ENCODE measurements at places on chromosomes 12 and 14.
A peak's percentile ranks its signal among the peaks of the same experiment; 100 is the strongest.

DNA sequence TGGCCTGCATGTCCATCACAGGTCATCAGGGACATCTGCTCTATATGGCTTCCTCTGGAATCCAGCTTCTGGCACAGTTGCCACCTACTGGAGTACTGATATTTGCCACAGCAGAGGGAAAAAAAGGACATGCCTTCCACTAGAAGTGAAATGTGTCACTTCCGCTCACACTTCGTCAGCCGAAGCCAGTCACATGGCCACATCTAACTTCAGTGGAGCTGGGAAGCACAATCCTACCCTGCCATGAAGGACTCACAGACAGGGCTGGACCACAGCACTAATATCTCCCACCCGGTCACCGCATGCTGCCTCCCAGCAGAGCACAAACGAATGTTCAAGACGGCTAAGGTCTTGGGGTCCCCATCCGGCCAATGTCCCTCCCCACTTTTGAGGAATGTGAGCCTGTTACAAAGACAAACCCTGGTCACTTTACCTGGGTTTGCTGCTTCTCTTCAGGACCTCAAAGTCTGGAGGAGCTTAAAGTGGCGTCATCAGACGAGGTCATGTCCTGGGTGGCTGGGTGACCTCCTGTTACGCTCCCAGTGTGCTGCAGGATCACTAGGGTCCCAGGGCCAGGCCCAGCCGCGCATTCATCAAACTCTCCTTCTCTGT lies 98.6 kb downstream of the GCH1 start:
- DNase-seq, result no peak

- DNase-seq, result no peak
Measured at GRCh38 chr14:91333650-91334039, 84.0 kb downstream of the CCDC88C start.

- DNase-seq, result no peak
Measured at GRCh38 chr14:30240685-30241084, 313.0 kb upstream of the PRKD1 start.

DNA sequence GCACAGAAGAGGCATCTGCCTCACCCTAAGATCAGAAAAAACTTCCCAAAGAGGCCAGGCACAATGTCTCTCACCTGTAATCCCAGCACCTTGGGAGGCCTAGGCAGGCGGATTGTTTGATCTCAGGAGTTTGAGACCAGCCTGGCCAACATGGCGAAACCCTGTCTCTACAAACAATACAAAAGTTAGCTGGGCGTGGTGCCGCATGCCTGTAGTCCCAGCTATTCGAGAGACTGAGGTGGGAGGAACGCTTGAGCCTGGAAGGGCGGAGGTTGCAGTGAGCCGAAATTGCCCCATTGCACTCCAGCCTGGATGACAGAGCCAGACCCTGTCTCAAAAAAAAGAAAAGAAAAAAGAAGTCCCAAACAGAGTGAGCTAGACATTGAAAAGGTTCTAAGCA lies 4.5 kb downstream of the ZBTB1 start:
- no peak for DNase-seq

- DNase-seq, result no peak
Measured at GRCh38 chr12:64600164-64600561, 10.1 kb upstream of the RASSF3 start.

- DNase-seq, result no peak
Measured at GRCh38 chr14:83173687-83174086, 1640.0 kb upstream of the SEL1L start.

GRCh38 chr14:69671365-69672030 lies 60.1 kb downstream of the SUSD6 start:
- no peak for DNase-seq

- DNase-seq, result no peak
Measured at GRCh38 chr14:103022002-103022684, 35.2 kb downstream of the CDC42BPB start.

GRCh38 chr12:64218597-64218996 lies 3.5 kb downstream of the KICS2 start:
- peak; percentile 5 for DNase-seq

DNA sequence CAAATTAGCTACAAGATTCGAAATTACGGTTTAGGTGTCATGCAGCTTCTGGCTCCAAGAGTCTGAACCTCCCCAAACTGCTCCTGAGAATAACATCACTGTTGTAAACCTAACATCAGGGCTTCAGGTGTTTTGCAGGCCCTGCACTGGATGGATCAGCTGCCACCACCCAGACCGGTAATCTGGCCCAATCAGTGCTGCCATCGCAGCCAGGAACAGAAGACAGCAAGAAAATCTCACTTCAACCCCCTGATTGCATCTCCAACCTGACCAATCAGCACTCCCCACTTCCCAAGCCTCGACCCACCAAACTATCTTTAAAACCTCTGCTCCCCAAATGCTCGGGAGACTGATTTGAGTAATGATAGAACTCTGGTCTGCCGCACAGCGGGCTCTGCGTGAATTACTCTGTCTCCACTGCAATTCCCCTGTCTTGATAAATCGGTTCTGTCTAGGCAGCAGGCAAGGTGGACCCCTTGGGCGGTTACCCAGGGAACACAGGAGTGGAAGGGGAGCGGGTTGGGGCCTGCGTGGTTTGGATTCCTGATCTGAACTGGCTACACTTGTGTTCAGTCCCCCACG lies 268.5 kb upstream of the SFSWAP start:
- no peak for DNase-seq

GRCh38 chr12:20455001-20455706 lies 86.8 kb downstream of the PDE3A start:
- no peak for DNase-seq

DNA sequence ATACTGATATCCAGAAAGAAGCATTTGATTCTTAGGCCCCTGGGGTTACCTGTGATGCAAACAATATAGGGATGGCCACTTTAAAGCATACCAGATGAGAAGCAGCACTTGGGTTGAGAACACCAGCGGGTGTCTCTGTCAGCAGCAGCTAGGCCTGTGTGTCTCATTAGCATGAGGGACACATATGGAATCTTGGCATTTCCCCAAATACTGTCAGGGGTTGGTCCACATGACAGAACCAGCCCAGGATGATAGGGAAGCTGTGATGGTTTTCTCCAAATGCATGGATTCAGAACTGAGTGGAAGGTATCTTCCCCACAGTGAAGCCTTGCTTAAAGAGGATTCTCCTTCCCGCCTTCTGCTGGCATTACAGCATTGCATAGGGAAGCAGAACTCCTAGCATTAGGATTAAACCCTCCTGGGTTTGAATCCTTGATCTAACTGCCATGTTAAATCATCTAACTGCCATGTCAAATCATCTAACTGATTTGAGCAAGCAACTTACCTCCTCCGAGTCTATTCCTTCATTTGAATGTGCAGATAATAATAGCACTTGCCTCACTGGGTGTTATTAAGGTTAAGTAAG lies 111.5 kb upstream of the WSCD2 start:
- DNase-seq, result no peak

DNA sequence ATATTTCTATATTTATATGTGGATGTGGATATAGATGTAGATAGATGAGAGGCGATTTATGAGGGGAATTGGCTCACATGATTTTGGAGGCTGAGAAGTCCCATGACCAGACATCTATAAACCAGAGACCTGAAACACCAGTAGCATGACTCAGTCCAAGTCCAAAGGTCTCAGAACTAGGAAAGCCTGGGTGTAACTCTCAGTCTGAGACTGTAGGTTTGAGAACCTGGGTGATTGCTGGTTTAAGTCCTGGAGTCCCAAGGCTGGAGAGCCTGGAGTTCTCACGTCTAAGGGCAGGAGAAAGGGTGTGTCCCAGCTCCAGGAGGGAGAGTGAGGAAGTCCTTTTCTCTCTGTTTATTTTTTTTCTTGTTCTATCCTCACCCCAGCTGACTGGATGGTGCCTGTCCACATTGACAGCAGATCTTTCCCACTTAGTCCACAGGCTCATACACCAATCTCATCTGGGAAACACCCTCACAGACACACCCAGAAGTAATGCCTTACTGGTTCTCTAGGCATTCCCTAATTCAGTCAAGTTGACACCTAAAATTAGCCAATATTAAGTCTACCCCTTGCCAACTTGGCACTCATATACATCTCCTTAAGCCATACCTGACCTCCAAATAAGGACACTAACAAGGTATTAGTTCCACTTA lies 45.4 kb downstream of the EMP1 start:
- DNase-seq, result no peak

- no peak for DNase-seq
Measured at GRCh38 chr14:50607181-50607580, 47.2 kb downstream of the ATL1 start.

DNA sequence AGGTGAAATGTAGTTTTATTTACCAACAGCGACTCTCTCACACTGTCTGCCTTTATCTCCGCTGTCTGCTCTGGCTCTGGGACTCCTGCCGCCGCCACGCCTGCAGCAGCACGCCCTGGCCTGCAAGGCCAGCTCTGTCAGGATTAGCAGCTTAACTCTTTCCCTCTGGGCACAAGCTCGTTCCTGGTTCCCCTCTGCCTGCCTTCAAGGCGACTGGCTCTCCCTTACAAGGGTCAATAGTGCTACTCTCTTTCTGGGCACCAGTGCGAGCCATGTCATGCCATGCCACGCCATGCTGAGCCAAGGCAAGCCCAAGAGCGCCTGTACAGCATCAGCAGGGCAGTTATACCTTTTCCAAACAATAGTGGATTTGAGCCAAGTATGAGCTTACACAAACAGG lies 3.6 kb upstream of the CLEC2B start:
- no peak for DNase-seq

GRCh38 chr12:27922531-27923139 lies 49.9 kb downstream of the PTHLH start:
- DNase-seq, result no peak

DNA sequence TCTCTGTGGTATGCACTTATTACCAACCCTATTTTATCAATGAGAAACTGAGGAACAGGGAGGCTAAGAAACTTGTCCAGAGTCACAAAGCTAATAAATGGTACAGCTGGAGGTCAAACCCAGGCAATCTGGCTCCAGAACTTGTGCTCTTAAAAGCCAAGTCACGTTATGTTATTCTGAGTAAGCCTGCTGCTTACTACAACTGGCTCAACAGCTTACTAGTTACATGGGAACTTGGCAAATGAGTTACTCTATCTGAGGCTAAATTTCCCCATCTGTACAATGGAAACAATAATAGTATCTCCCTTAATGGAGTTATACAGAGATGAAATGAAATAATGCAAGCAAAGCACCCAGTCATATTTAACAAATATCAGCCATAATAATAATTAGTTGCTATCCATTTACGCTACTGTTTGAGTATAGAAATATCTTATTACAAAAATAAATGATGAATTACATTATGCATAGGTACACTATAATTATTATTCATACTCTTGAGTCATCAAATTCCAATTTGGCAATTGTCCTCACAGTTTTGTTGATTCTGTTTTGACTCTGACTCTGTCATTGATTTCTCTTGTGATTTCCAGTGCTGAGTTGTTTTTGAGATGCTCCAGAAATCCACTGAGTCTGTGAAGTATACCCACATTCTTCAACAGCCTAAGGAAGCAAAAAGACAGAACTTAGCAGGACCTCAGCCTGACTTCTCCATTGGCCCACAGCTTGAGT lies 112.2 kb downstream of the TBX5 start:
- no peak for DNase-seq

GRCh38 chr12:46470036-46470627 lies 97.6 kb upstream of the SLC38A2 start:
- no peak for DNase-seq

GRCh38 chr12:127363392-127363791 lies 903.6 kb upstream of the TMEM132C start:
- DNase-seq, result no peak

DNA sequence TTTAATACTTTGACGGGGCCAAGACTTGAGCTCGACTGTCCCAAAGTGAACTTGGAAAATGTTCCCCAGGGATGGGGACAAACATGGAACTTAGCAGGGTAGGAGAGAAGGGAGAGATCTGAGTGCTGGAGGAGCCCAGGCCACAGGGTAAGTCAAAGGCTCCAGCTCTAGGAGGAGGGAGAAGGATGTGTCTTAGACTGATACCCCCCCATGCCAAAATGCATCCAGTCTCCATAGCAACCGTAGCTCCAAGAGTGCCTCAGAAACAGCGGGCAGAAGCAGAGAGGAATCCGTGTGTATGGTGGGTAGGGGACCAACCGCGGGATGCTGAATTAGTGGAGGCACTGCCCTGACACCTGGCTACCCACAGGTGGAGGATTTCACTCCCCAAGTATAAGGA lies 845 bp upstream of the AGAP2 start:
- no peak for DNase-seq

DNA sequence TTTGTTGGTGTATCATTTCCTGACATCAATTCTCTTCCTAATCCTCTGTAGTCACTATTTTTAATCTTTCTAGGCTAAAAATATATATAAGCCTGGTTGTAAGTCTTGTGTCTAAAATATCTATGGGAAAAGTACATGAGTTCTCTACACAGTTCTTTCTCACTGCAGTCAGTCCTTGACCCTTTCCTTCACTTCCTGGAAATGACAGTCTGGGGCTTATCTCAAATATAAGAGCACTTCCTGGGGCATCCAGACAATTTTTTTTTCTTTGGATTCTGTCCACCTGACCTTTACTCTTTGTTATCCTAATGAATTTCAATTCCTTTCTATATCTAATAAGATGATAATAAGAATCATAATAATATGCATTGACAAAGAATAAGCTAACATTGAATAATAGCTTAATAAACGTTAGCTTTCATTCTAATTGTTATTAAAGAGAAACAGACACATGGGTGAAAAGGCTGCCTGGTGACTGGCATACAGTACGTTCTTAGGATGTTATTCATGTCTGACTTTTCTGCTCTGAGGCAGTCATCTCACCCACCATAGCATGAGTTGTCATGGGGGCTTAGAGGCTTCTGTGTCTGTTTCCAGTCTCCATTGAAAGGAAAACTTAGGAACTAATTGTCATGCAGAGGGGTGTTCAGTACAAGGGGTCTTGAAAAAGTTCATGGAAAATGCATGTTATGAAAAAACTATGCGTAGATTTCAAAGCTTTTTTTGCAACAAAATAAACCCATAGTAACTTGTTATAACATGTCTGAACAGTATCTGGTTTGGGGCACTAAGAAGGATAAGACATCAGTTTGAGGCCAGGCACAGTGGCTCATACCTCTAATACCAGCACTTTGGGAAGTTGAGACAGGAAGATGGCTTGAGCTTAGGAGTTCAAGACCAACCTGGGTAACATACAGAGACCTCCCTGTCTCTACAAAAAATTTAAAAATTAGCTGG lies 66.2 kb upstream of the DNM1L start:
- DNase-seq, result no peak

GRCh38 chr12:51522696-51523095 lies 68.3 kb upstream of the SCN8A start:
- DNase-seq, result no peak

DNA sequence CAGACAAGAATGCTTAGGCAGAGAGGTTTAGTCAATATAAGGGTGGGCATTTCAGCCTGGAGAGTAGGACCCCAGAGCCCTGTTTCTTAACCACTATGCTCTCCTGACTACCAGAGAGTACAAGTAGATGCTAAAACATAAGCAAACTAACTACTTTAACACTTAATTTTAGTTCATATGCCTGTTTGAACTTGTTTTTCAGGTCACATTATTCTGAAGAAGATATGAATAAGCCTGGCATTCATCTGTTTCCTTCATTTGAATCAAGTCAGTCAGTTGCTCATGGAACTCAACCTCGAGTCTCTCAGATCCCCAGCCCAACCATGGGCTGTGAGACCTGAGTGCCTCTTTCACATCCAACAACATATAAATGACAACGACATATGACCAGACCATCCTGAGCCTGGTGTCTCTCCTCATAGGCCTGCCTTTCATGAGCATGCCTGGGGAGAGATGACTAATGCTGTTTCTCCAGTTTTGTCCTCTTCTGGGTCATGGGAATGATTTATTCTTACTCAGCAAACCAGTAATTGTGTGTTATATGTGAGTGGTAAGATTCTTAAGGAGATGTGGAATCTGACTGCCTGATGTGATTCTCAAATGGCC lies 251.1 kb upstream of the BTG1 start:
- DNase-seq, result no peak

Measured in germinal center (tissue), 1 donor.